ENCODE measurements at places on chromosomes 4 and X.
A peak's percentile ranks its signal among the peaks of the same experiment; 100 is the strongest.

DNA sequence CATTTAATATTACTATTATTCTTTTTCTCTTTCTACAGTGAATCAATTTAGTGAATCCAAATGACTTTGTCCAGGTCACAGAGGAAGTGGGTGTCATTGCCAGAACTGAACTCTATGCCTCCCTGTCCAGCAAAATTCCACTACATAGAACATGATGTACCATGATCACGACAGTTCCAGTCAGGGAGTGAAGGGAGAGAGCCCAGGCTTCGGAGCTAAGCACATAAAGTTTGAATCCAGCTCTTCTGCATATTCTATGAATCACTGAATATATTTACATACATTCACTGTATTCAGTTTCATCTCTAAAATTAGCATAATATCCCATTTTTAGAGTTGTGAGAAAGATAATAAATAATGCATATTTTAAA is 17.4 kb downstream of the ARHGEF38 start:
- no peak for DNase-seq

DNA sequence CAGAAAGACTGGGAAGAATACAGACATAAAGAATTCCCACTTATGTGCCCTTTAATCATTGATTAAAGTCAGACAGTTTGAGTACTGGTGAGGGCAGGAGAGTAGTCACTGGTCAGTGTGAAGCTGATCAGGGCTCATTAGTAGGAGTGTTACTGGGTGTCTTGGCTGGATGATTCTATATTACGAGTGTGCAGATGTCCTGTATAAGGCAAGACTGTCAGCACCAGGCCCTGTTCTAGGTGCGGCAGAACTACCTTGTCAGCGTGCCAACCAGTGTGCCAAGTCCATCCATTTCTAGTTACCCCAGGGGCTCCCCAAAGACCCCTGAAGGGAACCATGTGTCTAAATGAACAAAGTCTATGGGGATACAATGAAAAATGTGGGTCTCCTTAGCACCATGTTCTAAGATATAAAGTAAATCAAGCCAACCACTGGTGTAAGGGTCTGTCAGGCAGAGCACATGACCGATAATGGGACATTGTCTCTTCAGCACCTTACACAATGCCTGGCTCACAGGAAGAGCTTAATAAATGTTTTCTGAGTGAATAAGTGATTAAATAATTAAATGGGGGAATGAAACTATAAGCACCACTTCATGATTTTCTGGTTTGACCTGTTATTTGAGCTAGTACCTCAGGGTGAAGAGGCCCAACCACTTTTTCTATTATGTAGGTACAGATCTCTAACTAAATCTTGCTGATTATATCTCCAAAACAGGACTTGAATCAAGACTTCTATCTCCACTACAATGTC is 205.0 kb downstream of the CAMK2D start:
- DNase-seq = no peak

- no peak for DNase-seq
These were observed 278.6 kb upstream of the GNPDA2 start for GRCh38 chr4:45004847-45005565.

DNA sequence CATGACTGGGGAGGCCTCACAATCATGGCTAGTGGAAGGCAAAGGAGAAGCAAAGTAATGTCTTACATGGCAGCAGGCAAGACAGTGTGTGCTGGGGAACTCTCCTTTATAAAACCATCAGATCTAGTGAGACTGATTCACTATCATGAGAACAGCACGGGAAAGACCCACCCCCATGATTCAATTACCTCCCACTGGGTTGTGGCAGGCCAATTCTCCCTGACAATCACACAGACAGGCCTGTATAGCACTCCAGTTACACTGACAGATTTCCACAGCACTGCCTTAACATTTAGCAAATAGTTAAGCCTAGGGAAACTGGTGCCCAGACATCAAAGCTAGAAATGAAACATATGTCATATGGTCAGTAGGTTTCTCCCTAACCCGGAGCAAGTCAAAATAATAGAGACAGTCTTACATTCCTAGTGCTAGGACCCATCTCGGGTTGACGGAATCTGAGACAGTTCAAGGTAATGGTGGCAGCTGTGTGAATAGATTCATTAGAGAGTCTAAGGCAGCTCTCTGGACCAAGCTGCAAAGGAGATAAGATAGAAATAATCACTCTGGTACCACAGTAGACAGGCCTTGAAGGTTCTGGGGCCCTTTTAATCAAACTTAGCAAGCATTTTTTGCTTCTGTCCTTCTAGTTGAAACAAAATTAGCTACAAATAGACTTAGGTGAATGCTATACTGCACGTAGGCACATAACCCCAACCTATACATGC is 9.4 kb upstream of the HERC5 start:
- no peak for DNase-seq

- DNase-seq = no peak
These were observed 121.9 kb upstream of the ANK2 start for GRCh38 chr4:112927544-112927943.

DNA sequence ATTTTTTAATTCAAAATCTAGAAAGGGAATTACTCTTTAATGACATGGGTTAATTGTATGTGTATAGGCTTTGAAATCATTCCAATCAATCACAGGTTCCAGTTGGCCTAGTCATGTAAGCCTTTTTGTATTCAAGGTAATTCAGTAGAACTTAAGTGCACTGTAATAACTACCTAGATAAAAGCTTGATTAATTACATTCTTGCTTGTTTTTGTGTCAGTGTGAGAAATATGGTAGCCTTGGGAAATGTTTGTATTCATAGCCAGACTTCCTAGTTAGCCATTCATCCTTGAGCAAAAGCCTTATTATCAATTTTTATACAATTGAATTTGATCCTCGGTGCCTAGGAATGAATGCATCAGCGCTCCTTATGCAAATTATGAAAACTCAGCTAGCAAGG is 33.5 kb downstream of the TKTL2 start:
- no peak for DNase-seq

- no peak for DNase-seq
These were observed 152.3 kb upstream of the PRDX4 start for GRCh38 chrX:23515028-23515427.

DNA sequence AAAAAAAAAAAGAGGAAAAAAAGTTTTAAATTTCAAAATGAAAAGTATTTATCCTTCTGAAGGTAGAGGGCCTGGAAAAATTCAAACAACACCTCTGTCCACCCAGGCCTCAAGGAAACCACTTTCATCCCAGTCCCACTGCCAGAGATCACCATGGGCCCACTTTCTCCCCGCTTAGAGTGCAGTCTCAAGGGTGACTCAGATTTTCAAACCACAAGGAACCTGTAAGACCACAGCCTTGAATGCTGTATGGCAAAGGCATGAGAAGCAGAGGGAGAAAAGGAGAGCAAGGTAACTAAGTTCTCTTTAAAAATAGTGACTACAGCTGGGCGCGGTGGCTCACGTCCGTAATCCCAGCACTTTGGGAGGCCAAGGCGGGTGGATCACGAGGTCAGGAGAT is 87.9 kb upstream of the PACRGL start:
- DNase-seq = peak; percentile 8

DNA sequence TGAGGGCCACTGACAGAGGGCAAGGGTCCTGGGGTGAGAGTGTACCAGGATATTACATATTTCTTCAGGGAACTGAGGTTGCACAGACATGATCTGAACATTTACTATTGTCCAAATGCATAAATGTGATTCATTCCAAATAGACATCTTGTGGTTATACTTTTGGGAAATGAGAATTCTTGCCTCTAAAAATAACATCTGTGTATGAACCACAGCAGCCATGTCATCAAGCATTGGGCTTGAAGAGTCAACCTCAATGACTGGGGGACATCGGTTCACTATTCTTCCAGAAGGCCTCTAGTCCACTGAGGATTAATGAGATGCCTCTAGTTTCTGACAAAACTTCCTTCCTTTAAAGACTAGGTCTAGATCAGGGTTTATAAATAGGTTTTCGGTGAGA is 193.1 kb upstream of the GPC4 start:
- no peak for DNase-seq

DNA sequence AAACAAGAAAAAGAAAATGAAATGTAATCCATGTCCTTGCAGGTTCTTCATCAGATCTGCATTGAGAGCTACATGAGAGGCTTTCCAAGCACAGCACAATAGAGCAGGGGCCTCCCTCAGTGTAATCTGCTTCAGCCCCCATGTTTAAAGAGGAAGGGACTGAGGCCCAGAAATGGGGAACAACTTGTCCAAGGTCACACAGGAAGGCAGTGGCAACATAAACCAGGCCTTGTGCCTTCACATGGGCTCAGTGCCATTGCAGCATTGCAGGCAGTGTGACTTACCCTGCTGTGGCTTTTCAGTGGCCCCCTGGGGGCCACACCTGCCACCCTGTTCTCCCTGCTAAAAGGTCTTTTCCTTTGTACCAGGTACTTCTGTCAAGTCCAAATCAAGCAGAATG is 20.9 kb upstream of the CD99L2 start:
- no peak for DNase-seq

GRCh38 chr4:8157944-8158709 is 486 bp downstream of the ABLIM2 start:
- DNase-seq = no peak

- no peak for DNase-seq
These were observed 6.7 kb upstream of the FAM200B start for GRCh38 chr4:15674926-15675325.

GRCh38 chr4:109675181-109675580 is 28.1 kb downstream of the CASP6 start:
- no peak for DNase-seq
